GM04504 (cell line): ENCODE measurements at places on chromosomes 12 and 14.

GRCh38 chr12:118964988-118965387 lies 16.4 kb upstream of the SRRM4 start:
- no peak for DNase-seq

DNA sequence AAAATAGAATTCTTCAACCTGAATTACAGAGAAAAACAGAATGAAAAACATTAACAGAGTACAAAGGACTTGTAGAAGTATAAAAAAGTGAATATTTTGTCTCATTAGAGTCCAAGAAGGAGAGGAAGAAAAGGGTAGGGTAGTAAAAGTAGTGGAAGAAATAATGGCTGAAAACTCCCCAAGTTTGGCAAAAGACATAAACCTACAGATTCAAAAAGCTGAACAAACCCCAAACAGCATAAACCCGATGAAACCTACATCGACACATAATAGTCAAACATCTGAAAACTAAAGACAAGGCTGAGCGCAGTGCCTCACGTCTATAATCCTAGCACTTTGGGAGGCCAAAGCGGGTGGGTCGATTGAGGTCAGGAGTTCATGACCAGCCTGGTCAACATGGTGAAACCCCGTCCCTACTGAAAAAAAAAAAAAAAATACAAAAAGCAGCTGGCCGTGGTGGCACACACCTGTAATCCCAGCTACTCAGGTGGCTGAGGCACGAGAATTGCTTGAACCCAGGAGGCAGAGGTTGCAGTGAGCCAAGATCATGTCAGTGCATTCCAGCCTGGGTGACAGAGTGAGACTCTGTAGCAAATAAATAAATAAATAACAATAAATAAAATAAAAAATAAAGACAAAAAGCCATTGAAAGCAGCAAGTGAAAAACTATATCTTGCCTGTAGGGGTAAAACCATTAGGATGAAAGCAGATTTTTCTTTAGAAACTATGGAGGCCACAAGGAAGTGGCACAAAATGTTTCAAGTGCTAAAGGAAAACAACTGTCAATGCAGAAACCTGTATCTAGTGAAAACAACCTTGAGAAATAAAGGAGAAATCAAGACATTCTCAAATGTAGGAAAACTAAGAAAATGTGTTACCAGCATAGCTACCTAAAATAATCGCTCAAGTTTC lies 11.4 kb downstream of the TIMM9 start:
- DNase-seq = no peak

DNA sequence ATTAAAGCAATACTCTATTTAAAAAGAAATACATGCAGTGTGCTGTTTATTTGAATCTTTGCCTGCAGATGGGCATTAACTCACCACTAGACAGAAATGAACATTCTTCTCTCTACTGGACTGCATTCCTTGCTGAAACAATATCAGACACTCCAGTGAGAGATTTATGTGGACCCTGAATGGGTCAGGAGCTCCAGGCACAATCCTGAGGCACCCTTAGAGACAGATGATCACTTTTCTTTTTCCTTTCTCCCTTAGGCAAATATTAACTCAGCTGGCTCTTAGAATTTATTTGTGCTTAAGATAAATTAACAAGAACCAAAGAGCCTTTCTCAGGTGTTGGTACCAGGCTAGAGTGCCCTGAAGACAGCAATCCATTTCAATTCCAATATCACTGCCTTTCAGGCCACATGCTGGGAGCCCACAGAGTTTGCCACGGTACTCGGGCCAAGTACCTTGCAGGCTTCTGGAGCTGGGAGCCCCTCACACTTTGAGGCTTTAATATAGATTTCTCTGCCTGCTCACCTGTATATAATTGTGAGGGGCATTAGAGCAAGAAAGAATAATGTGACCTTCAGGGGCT lies 173.0 kb downstream of the EMP1 start:
- no peak for DNase-seq

DNA sequence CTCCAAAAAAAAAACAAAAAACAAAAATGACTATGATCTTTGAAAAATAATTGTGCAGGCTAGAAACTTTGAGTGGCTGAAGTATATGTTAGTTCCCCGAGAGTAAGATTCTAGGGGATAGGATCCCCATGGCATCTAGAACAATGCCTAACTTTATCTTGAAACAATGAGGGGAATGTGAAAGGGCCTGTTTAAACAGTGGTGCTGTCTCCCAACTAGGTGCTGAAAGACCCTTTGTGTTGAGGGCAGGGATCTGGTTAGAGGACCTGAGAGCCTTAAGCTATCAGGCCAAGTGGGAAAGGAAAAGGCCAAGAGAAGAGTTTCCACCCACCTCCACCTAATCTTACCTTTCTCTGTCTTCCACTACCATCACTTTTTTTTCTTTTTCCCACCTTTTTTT lies 6.8 kb upstream of the YLPM1 start:
- DNase-seq = no peak

- DNase-seq = no peak
These were observed 272.3 kb upstream of the NOVA1 start for GRCh38 chr14:26870096-26870495.

DNA sequence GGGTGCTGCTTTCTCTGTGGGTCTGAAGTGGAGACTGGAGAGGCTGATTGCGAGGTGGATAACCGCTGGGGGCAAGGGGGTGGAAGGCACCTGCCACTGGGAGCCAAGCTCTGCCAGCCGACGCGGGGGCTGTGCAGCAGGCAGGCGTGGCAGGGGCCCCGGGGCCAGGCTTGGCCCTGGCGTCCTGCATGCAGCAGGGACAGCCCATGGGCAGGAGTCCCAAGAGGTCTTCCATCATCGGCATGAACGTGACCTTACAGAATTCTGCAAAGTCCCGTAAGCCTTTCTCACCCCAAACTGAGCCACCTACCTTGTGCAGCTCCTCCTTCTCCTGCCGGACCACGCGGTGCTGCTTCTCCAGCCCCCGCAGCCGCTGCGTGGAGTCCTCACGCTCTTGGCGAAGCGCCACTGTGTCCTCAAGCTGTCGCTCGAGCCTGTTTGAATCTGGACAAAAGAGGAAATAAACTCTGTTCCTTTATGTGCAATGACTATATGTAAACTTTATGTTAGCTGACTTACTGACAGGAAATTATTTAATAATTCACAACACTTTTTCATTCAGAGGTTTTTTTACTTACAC lies 51.3 kb downstream of the AMN start:
- no peak for DNase-seq

DNA sequence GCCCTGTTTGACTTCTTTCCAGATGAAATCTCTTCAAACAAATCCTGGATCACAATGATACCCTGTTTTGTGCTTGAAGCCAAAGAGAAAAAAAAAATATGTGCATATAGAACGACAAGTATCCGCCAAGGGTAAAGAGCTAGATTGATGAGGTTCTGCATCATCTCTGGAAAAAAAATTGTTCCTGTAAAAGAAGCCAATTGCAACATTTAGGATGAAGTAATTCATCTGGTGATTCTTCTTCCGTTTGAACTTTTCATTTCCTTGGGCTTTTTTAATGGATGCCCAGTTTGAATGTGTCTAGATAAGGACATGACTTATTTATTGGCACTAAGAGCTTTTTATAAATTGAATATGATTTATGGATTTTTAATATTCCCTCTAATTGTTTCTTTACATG lies 38.1 kb upstream of the NPAS3 start:
- DNase-seq = no peak

GRCh38 chr12:52300796-52301691 lies 9.7 kb upstream of the KRT81 start:
- DNase-seq = no peak
